ENCODE measurements at places on chromosomes 5 and 9.
A peak's percentile ranks its signal among the peaks of the same experiment; 100 is the strongest.

GRCh38 chr5:132060501-132061161, at the start of gene IL3:
Gene IL3 (plus strand): TSS chr5:132060655. CDS start chr5:132060707, 52 bp downstream.
- no peak for DNase-seq

DNA sequence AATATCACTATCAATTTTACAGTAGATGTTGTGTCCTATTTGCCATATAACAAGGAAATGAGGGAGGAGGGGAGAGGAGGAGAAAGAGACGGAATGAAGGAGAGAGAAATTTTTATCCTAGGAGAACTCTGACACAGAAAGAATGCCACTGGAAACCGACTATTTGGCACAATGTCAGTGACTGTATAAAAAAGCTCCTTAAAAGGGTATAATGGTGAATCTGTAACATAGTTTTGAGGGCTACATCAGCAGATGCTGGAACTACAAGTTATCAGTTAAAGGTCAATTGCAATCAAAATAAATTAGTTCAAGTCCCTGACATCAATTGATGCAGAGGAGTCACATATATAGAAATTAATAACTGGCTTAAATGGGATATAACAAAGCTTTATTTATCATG, 5.7 kb downstream of the EDIL3 start:
- no peak for DNase-seq

DNA sequence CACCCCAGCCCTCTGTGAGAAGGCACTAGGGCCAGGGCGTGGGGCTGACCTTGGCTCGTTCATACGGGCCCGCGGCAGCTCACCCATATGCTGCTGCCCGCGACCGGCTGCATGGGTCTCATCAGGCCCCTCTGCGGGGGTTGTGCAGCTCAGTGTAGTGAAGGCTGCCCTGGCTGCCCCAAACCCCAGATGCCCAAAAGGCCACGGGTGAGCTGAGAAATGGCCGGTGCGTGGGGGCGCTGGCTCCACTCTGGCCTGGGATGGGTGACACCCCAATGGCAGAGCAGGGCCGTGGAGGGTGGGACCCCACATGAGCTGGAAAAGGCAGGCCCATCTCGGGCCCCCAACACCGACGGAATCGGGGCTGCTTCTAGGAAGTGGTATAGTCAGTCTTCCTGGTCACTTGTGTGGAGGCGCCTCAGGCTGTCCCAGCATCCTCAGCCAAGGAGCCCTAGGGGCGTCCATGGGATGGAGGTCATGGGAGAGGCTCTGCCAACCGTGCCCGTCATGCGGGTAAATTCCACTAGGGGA, 19.4 kb upstream of the LRRC14B start:
- no peak for DNase-seq

- DNase-seq = no peak
Observed at GRCh38 chr5:108531367-108532128, 149.7 kb upstream of the FBXL17 start.

DNA sequence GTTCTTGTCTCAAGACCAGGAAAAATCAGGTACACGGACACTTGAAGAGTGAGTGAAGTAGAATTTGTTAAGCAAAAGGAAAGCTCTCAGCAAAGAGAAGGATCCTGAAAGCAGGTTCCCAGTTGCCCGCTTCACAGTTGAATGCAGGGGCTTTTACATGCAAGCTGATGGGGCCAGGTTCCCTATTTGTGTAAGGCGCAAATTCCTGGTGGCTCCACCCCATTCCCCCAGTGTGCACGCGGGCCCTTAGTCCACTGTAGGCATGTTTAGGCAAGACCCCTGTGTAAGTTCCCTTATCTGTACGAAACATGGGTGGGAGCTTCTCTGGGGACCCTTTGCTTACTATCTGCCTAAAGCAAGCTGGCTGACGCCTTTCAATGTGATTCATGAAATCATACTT, 2.7 kb upstream of the AGTPBP1 start:
- no peak for DNase-seq

- no peak for DNase-seq
Observed at GRCh38 chr5:154377754-154378533, 67.9 kb upstream of the SAP30L start.

DNA sequence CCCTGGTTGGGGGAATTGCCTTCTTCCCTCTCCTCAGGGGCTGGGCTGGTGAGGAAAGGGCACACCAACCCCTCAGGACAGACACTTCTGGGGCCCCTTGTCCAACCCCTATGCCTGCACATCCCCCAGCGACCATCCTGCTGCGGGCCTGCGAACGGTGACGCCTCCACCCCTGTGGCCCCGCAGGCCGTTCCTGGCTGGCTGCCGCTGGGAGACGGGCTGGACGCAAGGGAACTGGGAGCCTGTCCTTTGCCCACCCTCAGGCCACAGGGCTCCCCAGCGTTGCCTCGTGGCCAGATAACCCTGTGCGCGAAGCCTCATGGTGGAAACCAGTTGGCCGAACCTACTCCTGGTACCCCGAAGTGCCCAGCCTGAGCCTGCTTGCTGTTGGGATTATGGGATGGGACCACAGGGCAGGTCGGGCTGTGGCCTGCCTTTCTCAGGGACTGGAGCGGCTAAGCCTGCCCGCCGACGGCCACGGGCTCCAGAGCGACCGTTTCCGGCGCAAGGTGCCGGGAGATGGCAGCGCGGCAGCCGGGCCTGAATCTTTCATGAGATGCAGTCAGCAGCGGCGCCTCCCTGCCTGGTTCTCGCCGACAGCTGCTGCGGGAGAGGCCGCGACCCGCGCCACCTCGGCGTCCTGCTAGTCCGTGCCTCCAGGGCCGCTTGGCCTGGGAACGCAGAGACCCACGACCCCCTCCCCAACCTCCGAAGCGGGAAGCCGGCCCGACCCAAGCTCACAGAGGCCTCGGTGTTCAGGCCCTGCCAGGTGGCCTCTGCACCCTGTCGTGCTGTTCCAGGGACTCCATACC, 6.5 kb upstream of the PITX1 start:
- no peak for DNase-seq

- DNase-seq = peak; percentile 18
Observed at GRCh38 chr5:101977729-101978345, 318.2 kb downstream of the SLCO4C1 start.

Data from HS-5 (cell line).